ENCODE measurements at places on chromosomes 12 and 14.

DNA sequence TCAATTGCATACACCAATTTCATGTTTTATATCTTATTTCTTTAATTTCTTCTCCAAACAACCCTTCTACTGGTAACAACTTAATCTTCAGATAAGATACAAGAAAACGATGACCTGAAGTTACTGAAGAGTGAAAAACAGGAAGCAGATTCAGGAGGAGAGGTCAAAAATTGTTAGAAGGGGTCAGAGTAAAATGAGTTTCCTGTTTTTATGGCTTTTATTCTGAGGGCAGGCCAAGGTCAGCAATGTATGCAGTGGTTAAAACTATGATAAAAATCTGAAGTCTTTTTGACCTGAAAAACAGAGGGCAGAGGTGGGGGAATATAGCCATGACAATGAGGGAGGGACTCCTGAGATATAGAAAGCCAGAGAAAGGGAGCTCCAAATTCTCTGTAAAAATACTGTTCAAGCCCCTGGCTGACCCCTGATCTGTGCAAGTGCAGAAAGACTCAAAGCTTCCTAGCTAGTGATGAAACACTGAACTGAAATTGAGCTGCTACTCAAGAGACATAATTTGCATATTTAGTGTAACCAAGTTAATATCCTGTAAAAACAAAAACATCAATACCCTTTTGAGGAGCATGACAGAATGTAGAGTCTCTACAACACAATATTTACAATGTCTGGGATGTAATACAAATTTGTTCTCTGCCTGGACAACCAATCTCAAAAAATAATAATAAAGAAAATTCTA is 514.3 kb upstream of the SEL1L start:
- DNase-seq = no peak

DNA sequence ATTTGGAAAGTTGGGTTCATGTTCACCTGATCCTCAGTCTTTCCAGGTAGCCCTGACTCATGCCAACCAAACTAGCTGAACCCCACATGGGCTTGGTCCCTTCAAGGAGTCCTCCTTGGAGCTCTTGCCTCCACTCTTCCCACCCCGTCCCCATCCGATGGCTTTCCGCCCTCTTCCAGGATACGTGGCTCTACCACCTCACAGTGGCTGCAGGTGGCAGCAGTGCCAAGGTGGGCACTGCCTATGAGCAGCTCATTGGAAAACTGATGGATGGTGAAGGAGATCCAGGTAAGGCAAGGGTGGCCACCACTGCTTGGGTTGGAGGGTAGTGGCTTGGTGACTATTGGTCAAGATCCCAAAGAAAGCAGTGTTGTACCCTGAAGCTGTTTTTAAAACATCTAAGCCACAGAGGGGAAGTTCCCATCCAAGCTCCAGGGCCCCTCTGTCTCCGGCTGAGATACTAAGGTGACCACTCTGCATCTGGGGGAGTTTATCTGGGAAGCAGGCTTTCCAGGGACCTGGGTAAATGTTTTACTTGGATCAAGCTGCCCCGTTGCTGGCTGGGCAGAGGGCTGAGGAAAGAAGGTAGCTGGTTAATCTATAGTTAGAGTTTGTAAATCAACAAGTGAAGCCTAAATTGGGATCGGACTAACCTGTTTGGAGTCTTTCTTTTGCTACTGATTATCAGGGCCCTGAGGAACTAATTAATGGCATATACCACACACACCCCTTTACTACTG is 23.7 kb downstream of the PIGH start:
- no peak for DNase-seq

- no peak for DNase-seq
These were observed 17.6 kb upstream of the RNASE1 start for GRCh38 chr14:20820063-20820904.

- DNase-seq = no peak
These were observed 177.6 kb downstream of the RIMBP2 start for GRCh38 chr12:130538343-130539095.

DNA sequence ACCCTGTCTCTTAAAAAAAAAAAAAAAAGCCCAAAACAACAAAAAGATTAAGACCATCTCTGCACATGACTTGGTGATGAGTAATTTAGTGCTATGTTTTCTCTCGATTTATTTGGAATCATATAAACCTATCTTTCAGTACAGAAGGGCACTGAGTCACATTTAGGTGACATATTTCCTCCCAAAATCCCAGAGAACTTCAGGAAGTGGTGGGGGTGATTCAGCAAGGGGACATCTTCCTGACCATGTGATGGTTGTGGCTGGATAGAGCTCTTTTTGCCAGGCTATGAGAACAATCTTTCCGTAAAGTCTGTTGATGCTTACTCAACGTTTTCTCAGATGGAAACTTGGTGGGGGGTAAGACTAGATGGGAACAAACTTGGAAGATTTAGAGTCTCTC is 50.0 kb downstream of the PPFIBP1 start:
- DNase-seq = no peak

- no peak for DNase-seq
These were observed 459.8 kb downstream of the RAD51B start for GRCh38 chr14:68279437-68279720.

- DNase-seq = no peak
These were observed 28.7 kb downstream of the SMUG1 start for GRCh38 chr12:54160089-54160488.

GRCh38 chr12:42343721-42344120 is 17.8 kb downstream of the PPHLN1 start:
- no peak for DNase-seq

DNA sequence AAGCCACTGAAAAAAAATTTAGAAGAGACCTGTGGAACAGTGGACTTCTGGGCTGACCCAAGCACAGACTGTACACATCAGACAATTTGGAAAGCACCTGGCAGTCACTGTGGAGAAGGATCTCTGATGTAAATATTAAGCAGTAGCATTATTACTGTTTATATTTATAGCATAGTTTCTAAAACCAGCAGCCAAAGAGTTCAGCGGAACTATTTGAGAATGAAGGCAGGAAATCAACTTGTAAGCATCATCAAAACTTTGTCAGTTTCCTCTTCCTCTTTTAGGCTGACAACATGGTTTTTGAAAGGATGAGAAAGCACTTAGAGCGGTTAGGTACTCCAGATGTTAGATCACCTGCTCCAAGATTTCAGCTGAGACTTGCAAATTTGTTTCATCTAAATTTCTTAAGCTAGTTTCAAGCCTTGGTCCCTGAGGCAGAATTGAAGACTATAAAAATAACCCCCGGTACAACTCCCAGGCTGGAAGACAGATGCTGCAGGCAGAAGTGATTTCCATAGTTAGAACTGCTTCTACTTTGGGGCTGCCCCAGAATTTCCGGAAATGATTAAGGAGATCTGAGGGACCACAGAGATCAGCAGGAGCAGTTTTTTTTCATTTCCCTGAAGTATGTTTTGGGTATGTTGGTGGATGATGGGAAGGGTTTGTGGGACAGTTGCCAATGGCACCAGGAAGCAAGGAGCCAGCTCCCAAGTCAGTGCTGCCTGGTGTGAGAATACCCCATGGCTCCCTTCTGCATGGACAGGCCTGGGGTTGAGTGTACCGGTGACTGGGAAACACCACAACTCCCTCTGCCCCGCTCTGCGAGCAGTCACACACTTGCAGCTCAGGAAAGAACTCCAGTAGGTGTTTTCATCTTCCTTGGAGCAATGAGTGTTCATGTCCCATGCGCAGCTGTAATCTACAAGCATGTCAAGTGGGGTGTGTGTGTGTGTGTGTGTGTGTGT is 354.5 kb downstream of the NUAK1 start:
- DNase-seq = no peak

GRCh38 chr12:128783129-128783574 is 40.6 kb downstream of the SLC15A4 start:
- no peak for DNase-seq

DNA sequence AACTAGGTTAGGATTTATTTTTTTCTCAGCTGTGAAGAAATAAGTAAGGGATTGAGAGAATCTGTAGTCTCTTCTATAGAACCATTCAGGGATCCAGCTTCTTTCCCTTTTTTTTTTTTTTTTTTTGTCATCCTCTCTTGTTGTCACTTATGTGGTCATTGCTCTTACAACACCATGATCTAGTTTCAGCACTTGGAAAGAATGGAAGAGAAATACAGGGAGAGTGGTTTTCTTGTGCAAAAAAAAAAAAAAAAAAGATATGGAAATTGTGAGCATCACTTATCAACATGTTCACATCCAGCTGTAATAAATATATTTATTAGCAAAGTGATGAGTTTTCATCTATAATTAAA is 599.3 kb downstream of the SLC6A15 start:
- no peak for DNase-seq

DNA sequence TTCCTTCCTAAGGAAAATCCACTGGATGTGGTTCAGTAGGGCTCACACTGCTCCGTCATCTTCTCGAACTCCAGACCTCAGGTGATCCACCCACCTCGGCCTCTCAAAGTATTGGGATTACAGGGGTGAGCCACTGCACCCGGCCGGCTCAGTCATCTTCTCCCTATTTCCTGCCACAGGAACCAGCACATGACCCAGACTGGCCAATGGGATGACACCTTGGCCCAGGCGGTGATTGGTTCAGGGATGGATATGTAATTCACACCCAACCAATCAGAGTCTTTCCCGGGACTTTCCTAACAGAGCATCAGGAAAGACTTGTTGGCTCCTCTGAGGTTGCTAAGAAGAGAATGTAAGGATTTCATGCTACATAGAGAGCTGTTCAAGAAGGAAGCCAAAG is 19.2 kb upstream of the C12orf76 start:
- no peak for DNase-seq

GRCh38 chr14:86084097-86084496 is 554.2 kb downstream of the FLRT2 start:
- DNase-seq = no peak

DNA sequence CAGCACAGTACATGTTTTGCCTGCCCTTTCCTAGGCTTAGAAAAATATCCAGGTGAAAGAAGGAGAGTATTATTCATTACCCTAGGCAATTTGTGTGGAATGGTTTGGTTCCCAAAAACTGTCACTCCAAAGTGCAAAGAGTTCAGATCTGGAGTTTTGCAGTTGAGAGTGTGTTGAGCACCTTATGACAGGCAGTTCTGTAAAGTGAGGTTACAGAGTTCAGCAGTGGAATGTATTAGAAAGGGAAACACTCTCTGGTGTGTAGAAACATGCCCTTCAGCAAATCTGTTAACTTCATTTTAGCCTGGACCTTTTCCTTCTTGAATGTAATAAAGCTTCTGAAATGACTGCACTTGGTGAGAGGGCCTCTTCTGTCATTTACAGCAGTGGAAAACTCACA is 154.0 kb upstream of the SSTR1 start:
- DNase-seq = no peak

GRCh38 chr12:19373586-19373985 is 65.7 kb upstream of the AEBP2 start:
- DNase-seq = no peak

DNA sequence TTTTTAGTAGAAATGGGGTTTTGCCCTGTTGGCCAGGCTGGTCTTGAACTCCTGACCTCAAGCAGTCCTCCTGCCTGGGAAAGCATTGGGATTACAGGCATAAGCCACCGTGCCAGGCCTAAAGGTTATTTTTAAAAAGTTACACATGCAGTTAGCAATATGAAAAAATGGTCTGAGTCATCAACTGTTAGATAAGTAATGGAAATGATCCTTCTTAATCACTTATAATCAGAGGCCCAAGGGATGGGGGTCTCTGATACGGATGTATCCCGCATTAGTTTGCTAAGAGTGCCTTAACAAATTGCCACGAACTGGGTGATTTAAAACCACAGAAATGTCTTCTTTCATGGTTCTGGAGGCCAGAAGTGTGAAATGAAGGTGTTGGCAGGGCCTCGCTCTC is 54.1 kb upstream of the FERMT2 start:
- DNase-seq = no peak

- no peak for DNase-seq
These were observed 82.9 kb upstream of the CLMN start for GRCh38 chr14:95402578-95402977.

GRCh38 chr12:108566452-108566851 is 4.1 kb downstream of the ISCU start:
- DNase-seq = no peak

GRCh38 chr14:101088395-101088667 is 184.8 kb upstream of the RTL1 start:
- DNase-seq = no peak

DNA sequence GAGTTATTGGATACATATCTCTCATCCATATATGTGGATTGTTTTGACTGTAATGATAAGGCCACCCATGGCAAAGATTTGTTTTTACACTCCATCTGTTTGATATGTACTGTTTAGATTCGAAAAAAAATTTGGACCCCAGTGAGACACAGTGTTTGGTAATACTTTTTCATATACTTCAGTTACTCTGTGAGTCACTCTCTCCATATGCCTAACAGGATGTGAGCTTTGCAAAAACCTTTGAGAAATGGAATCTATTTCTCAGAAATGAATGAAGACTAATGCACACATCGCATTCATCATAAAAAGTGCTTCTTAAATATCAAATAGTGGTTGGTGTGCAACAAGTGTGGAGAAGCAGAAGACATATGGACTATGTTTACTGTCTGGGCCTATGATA is 781.5 kb downstream of the SLC6A15 start:
- DNase-seq = no peak

- no peak for DNase-seq
These were observed 5.7 kb upstream of the SLC38A4 start for GRCh38 chr12:46831335-46832129.

GRCh38 chr14:100834794-100835547 is 9.1 kb downstream of the MEG3 start:
- DNase-seq = no peak

DNA sequence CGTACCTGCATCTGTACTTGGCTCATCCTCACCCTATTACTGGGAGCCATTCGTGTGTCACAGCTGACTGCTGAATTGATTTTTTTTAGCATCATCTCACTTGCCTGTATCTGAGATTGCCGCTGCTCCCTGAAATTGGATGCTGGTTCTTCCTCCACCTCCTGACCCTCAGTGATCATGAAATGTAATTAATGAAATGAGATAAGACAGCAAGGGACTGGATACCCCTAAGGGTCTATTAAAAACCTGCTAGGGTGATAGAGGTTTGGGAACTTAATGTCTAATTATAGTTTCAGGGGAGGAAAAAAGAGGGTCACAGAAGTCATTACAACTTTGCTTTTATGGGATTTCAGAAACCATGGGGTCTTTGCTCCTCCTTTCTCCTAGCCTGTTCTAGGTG is 410.6 kb downstream of the DPF3 start:
- DNase-seq = no peak

GRCh38 chr14:91372671-91373495 is 44.7 kb downstream of the CCDC88C start:
- DNase-seq = no peak

- no peak for DNase-seq
These were observed 17.4 kb upstream of the ACVR1B start for GRCh38 chr12:51934080-51934479.

GRCh38 chr14:54798465-54799124 is 104.0 kb downstream of the GCH1 start:
- no peak for DNase-seq

GRCh38 chr14:66233591-66233990 is 252.6 kb upstream of the CCDC196 start:
- no peak for DNase-seq

GRCh38 chr14:104595911-104596450 is 8.6 kb downstream of the TMEM179 start:
- no peak for DNase-seq
